ENCODE measurements at places on chromosomes 13 and 19. TPM values are rescaled to one million over a fixed set of nuclear protein-coding genes. Genes with fewer than 3 reads are reported as not detected.

CNMD gene
- total RNA-seq = 3.8 TPM

GRCh38 chr13:40189898-40190630 is 476.4 kb downstream of the FOXO1 start:
- peak; percentile 77 for DNase-seq

- no peak for DNase-seq
These were observed 308.4 kb downstream of the SHISA2 start for GRCh38 chr13:25743421-25743820.

DNA sequence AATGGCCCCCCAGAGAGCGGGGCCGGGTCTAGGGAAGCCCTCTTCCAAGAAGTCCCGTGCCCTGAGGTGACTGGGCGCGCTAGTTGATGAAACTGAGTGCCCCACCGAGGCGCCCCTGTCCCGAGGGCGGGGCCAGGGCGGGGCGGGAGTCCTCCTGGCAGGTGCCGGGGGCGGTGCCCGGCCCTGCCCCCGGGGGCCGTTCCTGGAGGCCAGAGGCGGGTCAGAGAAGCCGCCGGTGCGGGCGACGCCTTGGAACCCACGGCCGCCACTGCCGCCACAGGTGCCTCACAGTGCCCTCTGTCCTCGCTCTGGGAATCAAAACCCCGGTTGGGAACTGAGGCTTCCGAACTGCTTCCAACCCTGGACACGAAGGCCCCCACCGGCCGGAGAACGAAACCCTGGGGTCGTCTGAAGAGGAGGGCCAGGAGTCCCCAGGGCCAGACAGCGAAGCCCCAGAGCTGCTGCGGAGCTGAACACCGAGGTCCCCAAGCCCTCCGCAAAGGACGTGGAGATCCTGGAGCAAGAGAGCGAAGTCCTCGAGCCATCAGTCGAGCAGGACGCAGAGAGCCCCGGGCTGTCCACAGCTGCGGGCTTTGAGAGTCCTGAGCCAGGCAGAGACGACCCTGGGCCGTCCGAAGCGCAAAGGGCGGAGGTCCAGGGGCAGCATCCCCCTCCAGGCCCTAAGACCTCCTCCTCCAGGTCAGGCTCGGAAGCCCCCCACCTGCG is at the start of gene MISP3:
Gene MISP3 (plus strand): TSS at position 252 of the 726 bp plus-strand sequence. CDS start 524 bp downstream, outside the sequence.
- DNase-seq = peak; percentile 25

DNA sequence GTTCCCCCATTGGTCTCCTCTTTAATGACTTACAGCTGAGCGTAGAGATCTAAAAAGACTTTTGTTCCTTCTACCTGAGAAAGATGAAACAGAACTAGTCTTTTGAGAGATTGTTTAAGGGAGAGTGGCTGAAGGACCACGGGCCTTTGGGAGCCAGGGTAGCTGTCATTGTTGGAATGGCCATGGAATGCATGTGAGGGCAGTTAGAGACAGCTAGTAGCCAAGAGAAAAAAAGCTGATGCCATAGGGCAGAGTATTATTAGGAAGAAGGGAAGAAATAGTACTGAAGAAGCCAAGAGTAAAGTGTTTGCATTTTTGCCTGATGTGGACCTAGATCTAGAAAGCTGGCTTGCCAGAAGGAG is 5.6 kb downstream of the ZNF507 start:
- DNase-seq = no peak

- DNase-seq = no peak
These were observed 36.6 kb downstream of the PCDH8 start for GRCh38 chr13:52811841-52812240.

DNA sequence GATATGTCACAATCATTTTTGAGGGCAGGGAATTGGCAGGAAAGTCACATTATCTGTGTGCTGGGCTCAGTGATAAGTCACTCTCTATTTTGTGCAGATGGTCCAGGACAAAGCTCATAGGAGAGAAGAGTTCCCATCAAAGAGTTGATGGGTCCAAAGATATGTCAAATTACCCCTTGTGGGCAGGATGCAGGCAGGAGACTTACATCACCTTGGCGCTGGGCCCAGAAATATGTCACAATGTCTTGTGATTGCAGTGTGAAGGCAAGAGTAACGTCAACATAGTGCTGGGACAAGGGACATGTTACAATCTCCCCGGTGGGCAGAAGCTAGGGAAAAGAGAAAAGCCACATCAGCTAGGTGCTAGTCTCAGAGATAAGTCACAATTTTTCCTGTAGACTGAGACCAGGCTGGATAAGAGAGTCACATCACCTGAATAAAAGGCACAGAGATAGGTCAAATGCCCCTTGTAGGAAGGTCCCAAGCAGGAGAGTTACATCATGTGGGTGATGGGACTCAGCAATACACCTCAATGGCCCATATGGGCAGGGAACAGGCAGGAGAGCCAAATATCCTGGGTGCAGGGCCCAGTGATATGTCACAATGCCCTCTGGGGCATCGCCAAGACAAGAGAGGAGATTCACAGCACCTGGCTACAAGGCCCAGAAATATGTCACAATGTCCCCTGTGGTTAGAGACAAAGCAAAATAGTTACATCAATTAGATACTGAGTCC is 47.9 kb downstream of the ZNF99 start:
- DNase-seq = no peak

- DNase-seq = no peak
These were observed 1851.1 kb downstream of the PCDH9 start for GRCh38 chr13:65378943-65379519.

DNA sequence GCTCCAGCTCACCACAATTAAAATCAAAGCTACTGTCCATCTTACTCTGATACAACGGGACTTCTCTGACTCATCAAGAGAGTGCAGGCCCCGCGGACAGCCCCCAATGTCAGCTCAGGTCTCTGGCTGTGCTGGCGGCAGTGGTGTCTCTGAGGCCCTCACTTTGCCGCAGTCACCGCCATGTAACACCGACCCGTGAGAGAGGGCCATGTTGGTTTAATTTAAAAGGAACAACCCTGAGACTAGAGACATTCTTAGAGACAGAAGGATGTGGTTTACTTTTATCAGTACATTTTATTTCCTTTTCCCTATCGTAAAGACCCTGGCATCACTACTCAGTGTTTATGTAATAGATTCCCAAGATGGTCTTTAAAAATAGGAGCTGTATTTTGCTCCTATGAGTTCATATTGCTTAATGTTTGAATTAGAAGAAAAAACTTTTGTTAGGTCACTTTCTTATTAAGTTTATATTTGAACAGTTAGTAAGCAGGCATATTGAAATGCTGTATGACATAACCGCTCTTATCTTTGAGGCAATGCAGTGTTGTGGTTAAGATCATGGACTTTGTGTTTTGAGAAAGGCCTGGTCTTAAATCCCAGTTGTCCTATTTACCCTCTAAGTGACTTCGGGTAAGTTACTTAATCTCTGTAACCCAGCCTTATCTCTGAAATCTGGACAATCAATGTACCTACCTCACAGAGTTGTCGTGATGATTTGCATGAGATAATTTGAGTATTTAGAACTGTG is 23.4 kb downstream of the DGKH start:
- no peak for DNase-seq

CYP4F2 gene
- total RNA-seq = not detected

KLHL1 gene
- 1.9 TPM for total RNA-seq

TPTE2 gene
- total RNA-seq = 0.29 TPM

GRCh38 chr13:36360903-36361302 is 14.7 kb upstream of the SPART start:
- no peak for DNase-seq

PRX gene
- total RNA-seq = 6.5 TPM

DNA sequence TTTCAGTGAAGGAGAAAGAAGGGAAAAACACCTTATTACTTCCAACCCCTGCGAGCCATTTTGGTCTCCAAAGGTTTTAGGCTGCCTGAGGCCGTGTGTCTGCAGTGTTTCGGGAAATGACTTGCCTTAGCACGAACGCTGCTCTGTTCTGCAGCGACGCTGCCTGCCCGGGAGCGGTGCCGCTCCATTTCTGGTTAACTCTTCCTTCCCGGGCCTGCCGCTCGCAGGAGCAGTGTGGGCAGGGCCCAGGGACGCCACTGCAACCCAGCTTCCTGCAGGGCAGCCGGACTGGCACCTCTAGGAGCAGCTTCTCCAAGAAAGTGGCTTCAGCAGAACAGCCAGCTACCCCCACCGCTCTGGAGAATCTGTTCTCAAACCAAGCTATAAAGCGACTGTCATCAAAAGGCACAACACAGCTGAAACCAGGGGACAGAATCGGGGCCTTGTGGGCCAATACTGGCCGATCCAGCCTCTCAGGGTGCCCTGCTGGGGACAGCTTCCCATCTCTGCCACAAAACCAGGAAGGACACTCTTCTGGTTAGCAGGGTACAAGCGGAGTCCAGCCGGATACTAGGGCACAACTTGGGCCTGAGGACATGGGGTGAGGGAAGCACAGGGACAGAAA is 72.2 kb downstream of the KCTD15 start:
- peak; percentile 72 for DNase-seq

GRCh38 chr19:5686326-5686646 is 3.8 kb upstream of the RPL36 start:
- DNase-seq = no peak

ICAM3 gene
- 3.5 TPM for total RNA-seq

Data from dorsolateral prefrontal cortex (tissue), 122 donors.